Sciatic nerve (tissue), 2 donors: ENCODE measurements at places on chromosomes 3 and 15. TPM values are rescaled to one million over a fixed set of nuclear protein-coding genes. Genes with fewer than 3 reads are reported as not detected.

- DNase-seq = no peak
These were observed 100.6 kb upstream of the IGF1R start for GRCh38 chr15:98547741-98548138.

PRR20G gene
- not detected for total RNA-seq

DNA sequence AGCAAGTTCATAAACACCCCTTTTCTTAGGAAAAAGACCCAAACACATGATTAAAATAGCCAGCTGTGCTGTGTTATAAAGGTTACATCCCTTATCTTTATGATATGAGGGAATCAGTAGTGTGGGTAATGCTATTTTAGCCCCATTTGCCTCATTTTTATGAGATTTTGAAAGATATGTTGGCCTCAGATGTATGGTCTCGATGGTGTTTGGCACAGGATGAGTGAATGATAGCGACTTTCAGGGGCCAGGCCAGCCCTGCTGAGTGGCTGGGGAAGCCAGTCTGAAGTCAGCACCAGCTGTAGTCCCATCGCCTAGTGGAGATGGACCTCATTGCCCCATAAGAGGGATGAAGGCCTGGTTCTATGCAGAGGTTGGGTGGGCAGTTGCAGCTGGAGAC is 105.0 kb upstream of the HACD2 start:
- DNase-seq = no peak

GRCh38 chr15:80581976-80582375 is 113.1 kb upstream of the ABHD17C start:
- no peak for DNase-seq
